ENCODE measurements at places on chromosomes 5 and 9. TPM values are rescaled to one million over a fixed set of nuclear protein-coding genes. Genes with fewer than 3 reads are reported as not detected.

- no peak for DNase-seq
Measured at GRCh38 chr9:110048403-110048975, 159.5 kb downstream of the C9orf152 start.

- DNase-seq: no peak
Measured at GRCh38 chr5:124538191-124538590, 208.2 kb downstream of the ZNF608 start.

The TMEM252 gene
- 8.5 TPM for polyA plus RNA-seq

GRCh38 chr5:32523625-32524024 is 61.7 kb upstream of the SUB1 start:
- no peak for DNase-seq

The ARID3C gene
- polyA plus RNA-seq: not detected

DNA sequence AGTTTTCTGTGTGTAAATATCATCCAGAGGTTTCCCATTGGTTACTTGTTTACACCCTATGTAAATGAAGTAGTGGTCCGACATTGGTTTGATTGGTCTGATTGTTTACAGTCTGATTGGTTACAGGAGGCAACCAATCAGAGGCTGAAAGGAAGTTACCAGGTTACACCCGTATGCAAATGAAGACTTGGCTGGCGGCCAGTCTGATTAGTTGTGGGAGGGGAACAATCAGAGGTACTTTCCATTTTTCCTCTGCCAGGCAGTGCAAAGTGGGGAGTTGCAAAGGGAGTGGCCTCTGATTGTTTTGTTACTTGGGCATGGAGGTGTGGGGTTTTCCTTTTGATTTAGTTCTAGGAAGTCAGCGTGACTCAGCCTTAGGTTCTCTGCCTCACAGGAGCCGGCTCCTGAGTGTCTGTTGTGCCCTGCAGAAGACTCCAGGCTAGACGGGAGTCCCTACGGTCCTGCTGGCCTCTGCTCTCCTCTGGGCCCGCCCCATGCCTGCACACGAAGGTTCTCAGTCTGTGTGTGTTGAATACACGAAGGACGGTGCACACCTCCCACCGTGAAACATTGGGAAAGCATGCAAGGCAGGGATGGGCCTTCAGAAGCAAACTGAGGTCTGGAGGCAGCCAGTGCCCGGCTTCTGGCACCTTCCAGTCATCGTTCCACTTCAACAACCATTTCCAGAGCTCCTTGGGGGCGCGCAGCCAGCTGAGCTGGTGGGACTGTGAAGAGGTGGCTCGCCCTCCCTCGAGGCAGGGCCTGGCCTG is 42.9 kb downstream of the OLFM1 start:
- DNase-seq: no peak

DNA sequence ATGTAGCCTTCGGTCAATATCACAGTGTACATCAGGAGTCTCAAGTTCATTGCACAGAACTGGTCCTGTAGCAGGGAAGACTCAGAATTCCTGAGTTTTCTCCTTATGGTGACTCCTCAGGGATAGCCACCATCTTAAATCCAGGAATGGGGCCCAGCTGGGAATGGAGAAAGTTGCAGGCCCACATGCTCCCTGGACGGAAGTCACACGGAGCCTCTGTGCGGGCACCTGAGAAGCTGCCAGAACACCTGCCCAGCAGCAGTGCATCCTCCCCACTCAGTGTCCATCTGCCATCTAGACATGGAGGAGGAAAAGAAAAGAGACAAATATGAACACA is 133.9 kb downstream of the SUSD1 start:
- DNase-seq: no peak

DNA sequence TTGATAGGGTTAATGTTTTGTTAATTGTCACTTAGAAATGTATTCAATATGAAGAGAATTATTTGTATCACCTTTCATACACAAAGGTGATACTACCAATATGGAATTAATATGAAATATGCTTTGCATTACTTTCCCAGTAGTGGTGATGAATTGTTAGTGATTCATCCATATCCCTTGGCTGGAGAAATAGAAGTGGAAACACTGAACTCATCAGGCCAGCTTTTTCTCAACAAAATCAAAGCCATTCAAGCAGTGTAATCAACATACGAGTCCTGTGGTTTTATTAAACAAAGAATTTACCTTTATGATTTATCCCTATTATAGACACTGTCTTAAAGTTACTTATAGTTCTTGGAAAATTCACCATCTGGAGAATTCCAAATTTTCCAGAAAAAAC is 264.0 kb upstream of the MEF2C start:
- no peak for DNase-seq

GRCh38 chr5:139745132-139745799 is 50.3 kb upstream of the PSD2 start:
- DNase-seq: no peak

GRCh38 chr9:32723789-32724325 is 59.5 kb upstream of the TMEM215 start:
- no peak for DNase-seq

The PCDHGB1 gene
- 1.9 TPM for polyA plus RNA-seq

DNA sequence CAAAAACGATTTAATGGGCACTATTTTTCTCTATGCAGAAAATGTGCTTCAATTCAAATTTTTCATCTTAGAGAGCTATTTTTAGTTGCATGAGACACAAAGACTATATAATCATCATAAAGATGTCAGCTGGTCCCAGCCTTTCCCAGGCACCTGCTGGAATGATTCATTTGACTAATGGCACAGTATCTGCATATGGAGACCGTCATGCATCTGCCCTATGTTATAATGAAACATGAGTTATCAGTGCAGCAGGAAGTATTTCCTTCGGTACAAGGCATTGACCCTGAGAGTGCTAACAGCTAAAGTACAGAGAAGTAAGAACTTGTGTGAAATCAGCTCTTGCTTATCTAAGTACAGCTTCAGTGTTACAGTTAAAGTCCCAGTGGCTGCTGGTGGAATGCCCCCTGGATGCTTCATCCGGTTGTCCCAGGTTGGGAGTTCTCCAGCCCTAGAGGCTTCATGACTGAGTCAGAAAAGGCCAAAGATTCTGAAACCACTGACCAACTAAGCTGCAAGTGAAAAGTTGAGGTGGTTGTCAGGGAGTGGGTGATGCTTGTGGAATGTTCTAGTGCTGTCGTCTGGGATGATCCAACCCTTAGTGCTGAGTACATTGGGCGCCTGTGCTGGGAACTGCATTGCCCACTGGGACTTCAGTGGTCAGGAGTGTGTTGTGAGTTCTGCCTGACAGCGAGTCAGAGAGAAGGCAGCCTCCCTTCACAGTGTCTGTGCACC is 57.2 kb downstream of the MTRR start:
- no peak for DNase-seq

The SLC34A1 gene
- 190 TPM for polyA plus RNA-seq

The TPRN gene
- 15.5 TPM for polyA plus RNA-seq

The FAM221B gene
- 0.12 TPM for polyA plus RNA-seq

The IL31RA gene
- 0.12 TPM for polyA plus RNA-seq

The CD180 gene
- polyA plus RNA-seq: 0.68 TPM

The MARCOL gene
- not detected for polyA plus RNA-seq

DNA sequence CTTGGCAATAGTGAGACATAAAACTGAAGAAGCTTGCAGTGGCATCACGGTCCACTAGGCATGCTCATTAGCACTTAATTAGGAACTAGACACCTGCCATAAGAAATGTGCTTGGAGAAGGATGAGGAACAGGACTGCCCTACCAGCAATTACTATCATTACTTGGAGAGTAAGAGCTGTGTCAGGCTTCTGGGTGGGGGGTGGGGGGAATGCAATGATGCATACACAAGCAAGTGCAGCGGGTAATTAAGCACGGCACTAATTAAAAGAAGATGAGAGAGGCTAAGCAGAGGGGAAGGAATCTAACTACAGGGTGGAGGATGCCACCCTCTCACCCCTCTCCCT is 53.1 kb downstream of the TLE1 start:
- DNase-seq: no peak

GRCh38 chr5:44637916-44638869 is 170.6 kb upstream of the MRPS30 start:
- no peak for DNase-seq

- no peak for DNase-seq
Measured at GRCh38 chr9:114284316-114285060, 38.4 kb upstream of the ORM1 start.
